ENCODE measurements at places on chromosomes 2 and 18.

GRCh38 chr2:6813573-6813972, 52.1 kb downstream of the CMPK2 start:
- no peak for DNase-seq

DNA sequence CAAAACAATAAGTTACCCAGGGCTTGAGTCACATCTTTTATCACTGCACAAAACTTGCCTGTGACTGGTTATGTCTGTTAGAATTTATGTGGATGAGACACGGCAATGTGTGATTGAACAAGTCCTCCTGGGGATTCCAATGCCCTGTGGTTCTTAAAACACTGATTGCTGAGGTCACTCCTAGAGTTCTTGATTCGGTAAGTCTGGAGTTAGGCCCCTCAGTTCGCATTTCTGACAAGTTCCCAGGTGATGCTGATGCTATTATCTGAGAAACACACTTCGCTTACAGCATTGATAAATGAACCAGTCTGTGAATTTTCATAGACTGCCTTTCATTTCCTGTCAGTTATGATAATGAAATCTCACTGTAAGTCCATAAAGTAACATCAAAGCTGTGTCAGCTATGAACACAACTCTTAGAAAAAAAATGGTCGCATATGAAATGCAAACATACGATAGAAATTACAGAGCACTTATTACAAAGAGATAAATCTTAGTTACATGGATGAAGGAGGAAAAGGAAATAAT, 214.0 kb downstream of the DLGAP1 start:
- no peak for DNase-seq

DNA sequence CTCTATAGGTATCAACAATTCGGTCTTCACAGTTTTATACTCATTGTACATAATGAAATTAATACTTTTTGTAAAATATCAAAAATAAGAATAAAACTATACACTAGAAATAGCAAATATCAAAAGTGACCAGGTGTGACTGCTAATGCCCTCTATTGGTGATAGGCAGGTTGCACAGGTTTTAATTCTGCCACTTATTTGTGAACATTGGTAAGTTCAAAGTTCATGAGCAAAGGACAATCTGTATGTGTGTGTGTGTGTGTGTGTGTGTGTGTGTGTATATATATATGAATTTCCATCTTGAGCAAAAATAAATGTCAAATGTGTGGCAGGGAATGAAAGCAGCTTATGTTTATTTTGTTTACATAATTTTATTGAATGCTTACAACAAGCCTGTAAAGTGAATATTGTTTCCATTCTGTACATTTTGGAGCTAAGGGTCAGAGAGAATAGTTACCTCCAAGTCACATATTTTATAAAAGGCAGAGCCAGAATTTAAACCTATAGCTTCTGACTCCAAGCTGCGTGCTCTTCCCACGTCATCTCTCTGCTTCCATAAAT, 537.4 kb downstream of the CPS1 start:
- peak; percentile 17 for DNase-seq

DNA sequence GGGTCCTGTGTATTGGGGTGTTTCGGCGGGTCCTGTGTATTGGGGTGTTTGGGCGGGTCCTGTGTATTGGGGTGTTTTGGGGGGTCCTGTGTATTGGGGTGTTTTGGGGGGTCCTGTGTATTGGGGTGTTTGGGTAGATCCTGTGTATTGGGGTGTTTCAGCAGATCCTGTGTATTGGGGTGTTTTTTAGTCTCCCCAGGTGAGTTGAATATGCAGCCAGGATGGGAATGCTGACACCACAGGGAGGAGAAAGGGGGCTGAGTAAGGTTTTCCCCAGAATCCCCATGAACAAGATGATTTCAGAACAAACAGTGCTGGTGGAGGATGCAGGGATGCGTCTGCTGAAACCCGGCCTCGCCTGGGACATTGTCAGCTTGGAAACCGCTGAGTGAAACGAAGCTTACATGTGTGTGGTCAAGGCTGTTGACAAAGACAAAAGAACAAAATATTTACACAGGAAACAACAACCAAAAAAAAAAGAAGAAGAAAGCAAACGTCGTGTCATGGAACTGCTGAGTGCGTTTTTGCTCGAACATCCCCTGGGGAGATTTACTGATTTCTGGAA, 88.5 kb upstream of the ODC1 start:
- DNase-seq = no peak

- no peak for DNase-seq
Observed at GRCh38 chr18:13450289-13451212, 232.0 kb downstream of the LDLRAD4 start.

- no peak for DNase-seq
Observed at GRCh38 chr2:23629772-23630480, 244.9 kb downstream of the KLHL29 start.

- no peak for DNase-seq
Observed at GRCh38 chr2:227890495-227891079, 19.2 kb downstream of the DAW1 start.

GRCh38 chr2:118805064-118805690, 42.3 kb downstream of the EN1 start:
- no peak for DNase-seq

DNA sequence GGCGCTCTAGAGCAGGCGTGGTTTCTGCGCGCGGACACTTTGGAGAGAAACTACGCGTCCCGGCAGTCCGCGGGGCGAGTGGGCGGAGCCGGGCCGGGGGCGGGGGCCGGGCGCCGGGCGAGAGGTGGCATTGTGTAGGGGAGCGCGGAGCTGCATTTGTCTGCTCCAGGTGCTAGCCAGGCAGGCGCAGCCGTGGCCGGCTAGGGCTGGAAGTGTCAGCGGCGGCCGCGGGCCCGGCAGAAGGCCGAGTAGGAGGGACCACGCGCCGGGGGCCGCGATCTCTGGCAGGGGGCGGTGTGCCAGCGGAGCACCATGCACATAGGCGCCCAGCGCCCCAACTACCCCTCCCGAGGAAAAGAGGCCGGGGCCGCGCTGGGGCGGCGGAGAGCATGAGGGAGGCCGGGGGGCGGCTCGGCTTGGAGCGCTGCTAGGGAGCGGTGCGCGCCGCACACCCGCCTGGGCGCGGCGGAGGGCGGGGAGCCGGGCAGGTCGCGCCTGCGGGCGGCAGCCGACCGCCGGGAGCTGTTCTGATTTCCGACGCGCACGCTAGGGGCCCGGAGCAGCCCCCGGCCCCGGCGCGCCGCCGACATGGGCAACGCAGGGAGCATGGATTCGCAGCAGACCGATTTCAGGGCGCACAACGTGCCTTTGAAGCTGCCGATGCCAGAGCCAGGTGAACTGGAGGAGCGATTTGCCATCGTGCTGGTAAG, at the start of gene FMNL2:
FMNL2 (plus strand) TSS at position 159 of the 710 bp plus-strand sequence.
- peak; percentile 75 for DNase-seq

GRCh38 chr2:100747551-100747950, 72.4 kb upstream of the NPAS2 start:
- DNase-seq = no peak

- DNase-seq = peak; percentile 95
Observed at GRCh38 chr2:46780801-46781445, 134.7 kb downstream of the MCFD2 start.

GRCh38 chr18:27447451-27447881, 262.4 kb upstream of the CHST9 start:
- DNase-seq = peak; percentile 63

GRCh38 chr2:726169-726568, 49.0 kb upstream of the TMEM18 start:
- DNase-seq = no peak

DNA sequence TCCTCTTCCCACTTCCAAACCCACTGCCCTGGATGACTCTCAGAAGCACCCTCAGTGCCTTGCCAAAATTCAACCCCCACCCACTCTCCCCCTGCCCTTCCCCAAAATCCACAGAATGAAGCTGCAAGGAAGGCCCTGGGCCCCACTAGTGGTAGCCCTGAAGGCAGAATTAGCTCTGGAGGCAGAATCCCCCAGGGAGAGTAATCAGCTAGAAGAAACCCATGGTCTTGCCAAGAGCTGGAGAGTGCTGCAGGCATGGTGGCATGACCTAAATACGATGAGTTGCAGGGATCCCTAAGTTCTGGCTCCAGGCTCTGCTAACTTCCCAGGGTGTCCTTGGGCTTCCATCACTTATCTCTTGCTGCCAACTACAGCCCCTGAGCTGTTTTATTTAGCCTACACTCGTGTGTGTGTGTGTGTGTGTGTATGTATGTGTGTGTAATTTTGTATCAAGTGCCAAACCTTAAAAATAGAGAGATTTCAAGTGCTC, 7.9 kb downstream of the GAD1 start:
- DNase-seq = no peak

- no peak for DNase-seq
Observed at GRCh38 chr2:161118722-161119121, 41.5 kb upstream of the TANK start.

GRCh38 chr18:6718267-6718666, 11.2 kb upstream of the ARHGAP28 start:
- DNase-seq = no peak

DNA sequence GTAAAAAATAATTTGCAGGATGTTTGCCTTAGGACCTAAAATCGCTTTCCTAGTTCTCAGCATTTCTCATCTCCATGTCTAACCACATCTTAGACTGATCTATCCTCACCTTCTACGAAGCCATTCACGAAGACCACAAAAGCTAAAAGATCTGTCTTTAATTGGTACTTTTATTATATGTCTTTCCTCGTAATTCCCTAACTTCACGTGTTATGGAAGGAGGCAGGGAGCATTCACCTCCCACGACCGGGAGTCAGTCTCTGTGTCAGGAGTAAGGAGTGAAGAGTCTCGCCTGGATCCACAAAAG, 1.6 kb downstream of the DLGAP1 start:
- DNase-seq = no peak

GRCh38 chr2:231545105-231545902, 15.1 kb upstream of the NMUR1 start:
- no peak for DNase-seq

- no peak for DNase-seq
Observed at GRCh38 chr2:60483401-60483800, 70.1 kb downstream of the BCL11A start.

GRCh38 chr18:51603551-51603950, 406.1 kb upstream of the MEX3C start:
- DNase-seq = peak; percentile 70

DNA sequence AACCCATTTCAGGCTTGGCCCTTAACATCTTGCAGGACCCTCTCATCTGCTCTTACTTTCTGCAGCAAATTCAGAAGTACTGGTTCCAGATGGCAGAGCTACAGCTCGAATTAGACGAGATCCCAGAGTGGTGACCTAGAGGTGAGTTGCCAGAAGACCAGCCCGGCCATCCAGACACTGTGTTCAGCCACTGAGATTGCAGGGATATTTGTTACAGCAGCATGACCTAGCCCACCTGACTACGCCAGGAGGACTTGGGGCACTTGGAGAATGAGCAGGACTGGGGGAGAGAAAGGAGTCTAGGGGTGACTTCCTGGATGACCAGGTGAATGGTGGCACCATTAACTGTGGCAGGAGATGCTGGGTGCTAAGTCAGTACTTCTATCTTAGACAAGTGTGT, 67.2 kb upstream of the ID2 start:
- no peak for DNase-seq

DNA sequence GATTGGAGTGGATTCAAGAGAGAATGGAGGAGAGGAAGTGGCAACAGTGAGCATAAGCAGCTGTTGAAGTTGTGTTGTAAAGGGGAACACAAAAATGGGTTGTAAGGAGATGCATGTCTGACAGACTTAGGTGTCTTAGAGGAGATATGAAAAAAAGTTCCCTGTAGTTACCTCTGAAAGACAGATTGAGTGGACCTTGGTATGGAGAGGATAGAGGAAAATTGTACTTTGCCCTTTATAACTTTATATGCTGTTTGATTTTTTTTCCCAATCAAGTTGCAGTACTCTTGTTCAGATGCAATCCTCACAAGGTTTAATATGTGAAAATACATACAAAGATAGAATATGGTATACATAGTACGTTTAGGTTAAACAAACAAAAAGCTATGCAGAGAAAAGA, 73.6 kb downstream of the LYPD6B start:
- DNase-seq = no peak

- DNase-seq = no peak
Observed at GRCh38 chr2:82675186-82675585, 1783.9 kb downstream of the SUCLG1 start.

GRCh38 chr2:54579682-54580620, 123.8 kb downstream of the SPTBN1 start:
- DNase-seq = no peak

- no peak for DNase-seq
Observed at GRCh38 chr2:42495611-42496010, 1.8 kb upstream of the KCNG3 start.

- DNase-seq = no peak
Observed at GRCh38 chr2:8297376-8298231, 384.3 kb upstream of the ID2 start.

DNA sequence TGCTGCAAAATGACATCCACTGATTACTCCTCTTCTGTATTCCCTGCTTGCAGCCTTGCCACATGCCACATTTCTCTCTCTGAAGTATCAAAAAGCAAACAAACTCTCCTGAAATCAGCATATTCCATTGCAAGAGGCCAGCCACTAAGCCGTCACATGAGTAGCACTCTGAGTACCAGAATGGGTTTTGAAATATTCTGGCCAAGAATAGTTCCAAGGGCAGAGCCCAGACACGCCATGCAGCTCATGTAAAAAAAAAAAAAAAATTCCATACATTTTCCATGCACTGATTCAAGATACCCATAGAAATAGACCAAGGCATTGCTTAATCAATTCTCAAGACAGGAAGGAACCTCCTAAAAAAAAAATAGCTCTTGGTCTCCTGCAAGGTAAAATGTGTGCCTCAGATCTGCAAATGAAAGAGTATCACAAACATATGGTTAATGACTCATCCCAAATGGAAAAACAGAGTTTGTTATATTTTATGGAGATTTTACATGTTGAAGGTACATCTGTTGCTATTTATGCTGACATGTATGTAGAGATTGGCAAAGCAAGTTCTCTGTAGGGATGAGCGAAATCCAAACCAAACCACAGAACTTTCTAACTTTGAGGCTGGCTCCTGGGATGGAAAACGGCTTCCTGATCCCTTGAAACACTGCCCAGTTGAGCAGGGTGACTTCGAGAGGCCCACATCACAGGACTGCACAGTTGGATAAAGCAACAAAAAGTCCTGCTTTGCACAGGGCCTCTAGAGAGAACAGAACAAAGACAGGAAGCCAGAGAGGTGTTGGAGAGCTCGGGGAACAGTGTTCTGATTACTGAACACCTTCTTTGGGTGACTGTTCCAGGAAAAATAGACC, 346.2 kb downstream of the ZNF521 start:
- no peak for DNase-seq

DNA sequence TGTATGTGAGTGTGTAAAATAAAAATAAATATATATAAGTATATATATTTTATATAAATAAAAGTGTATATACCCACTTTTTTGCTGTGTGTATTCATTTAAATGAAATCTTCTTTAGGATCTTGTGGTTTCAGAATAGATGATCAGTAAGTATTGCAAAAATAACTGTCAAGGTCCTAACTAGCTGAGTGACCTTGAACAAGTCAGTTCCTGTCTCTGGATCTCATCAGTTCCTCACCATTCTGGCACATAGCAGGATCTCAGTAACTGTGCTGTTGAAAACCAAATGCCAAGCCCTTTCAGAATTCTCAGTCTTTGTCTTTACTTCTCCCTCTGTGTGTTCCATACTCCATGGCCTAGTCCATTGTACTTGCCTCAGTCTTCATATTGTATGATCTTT, 115.3 kb upstream of the CXCR4 start:
- DNase-seq = no peak

GRCh38 chr2:216657980-216658379, 24.8 kb downstream of the IGFBP2 start:
- no peak for DNase-seq

Data from NCI-H524 (cell line).